ENCODE measurements at places on chromosomes 3 and 15.

GRCh38 chr15:56582785-56583184, 117.8 kb upstream of the MNS1 start:
- ATAC-seq, result no peak

GRCh38 chr3:116930786-116931185, 221.2 kb downstream of the TUSC7 start:
- no peak for ATAC-seq

- no peak for ATAC-seq
These were observed 25.7 kb downstream of the FSIP1 start for GRCh38 chr15:39756806-39757522.

DNA sequence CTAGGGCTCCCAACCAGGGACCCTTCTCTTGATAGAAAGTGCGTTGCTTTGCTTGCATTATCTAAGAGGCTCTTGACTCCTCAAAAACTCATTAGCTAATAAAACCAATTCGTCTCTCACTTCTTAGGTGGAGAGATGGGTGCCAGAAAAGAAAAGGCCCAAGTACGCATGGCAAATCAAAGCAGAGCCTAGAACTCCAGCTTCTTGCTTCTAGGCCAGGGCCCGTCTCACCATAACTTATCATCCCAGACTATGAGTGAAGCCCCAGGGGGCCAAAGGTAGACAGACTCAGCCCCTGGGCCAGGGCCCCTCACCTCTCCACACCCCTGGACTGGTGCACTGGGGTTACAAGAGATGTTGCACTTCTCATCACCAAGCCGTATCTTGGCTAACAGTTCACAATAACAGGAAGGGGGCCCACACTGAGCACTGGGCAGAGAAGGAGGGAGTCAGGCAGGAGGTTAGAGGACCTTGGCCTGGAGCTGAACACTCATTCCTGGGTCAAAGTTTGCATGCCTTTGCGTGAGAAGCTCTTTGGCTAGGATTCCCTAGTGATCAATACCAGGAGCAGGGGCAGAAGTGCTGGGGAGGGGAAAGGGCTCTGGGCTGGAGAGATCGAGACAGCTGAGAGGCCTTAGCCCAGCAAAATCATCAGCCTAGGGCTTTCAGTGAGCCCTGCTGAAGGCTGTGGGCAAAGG, 5.4 kb upstream of the CYP1A1 start:
- ATAC-seq, result no peak

GRCh38 chr3:144822671-144823070, 851.0 kb downstream of the DIPK2A start:
- no peak for ATAC-seq

DNA sequence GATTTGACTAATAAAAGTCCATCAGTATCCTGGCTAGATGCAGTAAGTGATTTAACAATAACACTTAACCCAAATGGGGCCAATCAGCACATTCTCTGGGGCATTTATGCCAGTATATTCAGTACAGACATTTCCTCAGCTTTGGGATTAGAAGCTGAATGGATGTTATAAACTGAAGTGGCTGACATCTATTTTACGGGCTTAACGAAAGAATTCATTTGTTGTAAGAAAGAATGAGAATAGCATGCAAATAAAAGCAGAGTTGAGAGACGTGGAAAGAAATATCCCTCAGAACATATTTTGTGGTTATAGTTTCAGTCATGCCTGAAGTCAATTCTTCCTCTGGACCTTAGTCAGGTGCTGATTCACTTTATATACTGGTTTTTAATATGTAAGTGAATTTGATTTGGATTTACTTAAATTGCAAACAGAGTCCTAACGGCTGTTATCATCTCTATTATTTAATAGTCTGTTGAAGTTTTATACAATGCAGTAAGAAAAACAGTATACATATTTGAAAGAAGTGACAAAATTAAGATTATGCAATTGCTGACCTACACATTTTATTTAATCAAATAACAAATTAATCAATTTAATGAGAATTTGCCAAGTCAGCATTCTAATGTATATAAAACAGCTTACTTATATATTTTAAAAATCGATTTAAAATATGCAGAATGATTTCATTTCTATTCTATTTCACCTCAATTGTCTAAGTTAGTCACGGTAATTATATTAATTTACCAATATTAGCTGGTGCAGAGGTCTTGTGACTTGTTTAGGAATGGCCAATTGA, 513.9 kb upstream of the CADM2 start:
- ATAC-seq, result no peak

GRCh38 chr15:38562278-38562677, 2.3 kb downstream of the RASGRP1 start:
- ATAC-seq, result no peak

GRCh38 chr15:78306176-78306774, 6.9 kb upstream of the SKIC8 start:
- ATAC-seq, result no peak

DNA sequence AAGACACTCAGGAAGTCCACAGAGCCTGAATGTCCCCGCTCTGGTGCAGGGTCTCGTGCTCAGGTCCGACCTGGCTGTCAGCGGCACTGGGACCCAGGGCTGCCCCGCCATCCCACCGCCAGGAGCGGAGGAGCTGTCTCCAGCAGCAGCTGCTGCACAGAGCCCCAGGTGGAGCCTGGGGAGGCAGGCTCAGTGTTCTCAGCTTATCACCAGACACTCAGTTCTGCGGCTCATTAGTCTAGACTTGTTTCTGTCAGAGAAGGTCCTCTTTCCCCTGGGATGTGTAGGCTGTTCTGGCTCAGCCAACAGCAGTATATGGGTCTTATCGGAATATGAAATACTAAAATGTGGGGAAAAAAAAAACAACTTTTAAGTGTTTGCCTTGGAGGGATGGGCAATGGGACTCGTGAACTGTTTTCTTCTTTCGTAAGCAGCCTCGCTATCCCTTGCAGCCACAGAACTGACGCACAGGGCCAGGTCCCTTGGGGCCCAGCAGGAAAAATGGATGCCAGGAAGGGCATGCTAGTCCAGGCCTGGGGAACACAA, 75.9 kb downstream of the KLF13 start:
- ATAC-seq, result no peak

- ATAC-seq, result no peak
These were observed 10.4 kb downstream of the COL6A6 start for GRCh38 chr3:130527426-130527825.

GRCh38 chr15:90650117-90650955, 66.8 kb upstream of the BLM start:
- no peak for ATAC-seq

DNA sequence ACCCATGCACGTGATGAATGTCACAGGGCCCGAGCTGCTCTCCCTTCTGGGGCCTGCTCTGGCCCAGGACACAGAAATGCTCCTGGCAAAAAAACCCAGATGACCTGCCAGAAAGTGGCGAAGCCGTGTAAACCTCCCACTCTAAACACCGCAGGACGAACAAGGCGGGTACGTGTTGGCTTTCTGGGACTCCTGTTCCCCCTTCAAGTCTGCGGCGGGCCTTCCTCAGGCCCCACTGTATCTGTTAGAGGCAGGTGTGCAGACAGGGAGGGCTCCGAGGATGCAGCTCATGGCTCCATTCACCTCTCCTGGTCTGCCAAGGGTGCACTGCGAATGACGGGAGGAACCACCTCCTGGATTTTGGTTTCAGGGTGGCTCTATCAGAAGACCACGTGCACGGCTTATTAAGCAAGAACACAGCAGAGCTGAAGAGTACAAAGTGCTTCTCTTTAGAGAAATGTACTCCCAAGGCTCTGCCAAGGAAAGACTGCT, 173.8 kb downstream of the ADAMTS17 start:
- ATAC-seq, result no peak

GRCh38 chr3:180947761-180948390, 35.4 kb downstream of the FXR1 start:
- ATAC-seq, result no peak

Data from activated T-helper 17 cell treated with anti-CD3 and anti-CD28 coated beads, Interleukin-2, amount 50 U/mL, for 72 hours (primary cell).